ENCODE measurements at places on chromosomes 5 and 9. TPM values are rescaled to one million over a fixed set of nuclear protein-coding genes. Genes with fewer than 3 reads are reported as not detected.
A peak's percentile ranks its signal among the peaks of the same experiment; 100 is the strongest.

The ARL10 gene
- 8.3 TPM for total RNA-seq

The PCDHGA5 gene
- total RNA-seq, result 2.7 TPM

The FOXD4 gene
- 0.29 TPM for total RNA-seq

The NTNG2 gene
- total RNA-seq, result 13.0 TPM

The UNC5A gene
- total RNA-seq, result not detected

The EPB41L4B gene
- 2.1 TPM for total RNA-seq

The FOXD4L5 gene
- under 0.01 TPM for total RNA-seq

The BOD1 gene
- 90.5 TPM for total RNA-seq

The BARHL1 gene
- not detected for total RNA-seq

The NKD2 gene
- total RNA-seq, result not detected

The LECT2 gene
- not detected for total RNA-seq

The ANKRD20A1 gene
- total RNA-seq, result not detected

DNA sequence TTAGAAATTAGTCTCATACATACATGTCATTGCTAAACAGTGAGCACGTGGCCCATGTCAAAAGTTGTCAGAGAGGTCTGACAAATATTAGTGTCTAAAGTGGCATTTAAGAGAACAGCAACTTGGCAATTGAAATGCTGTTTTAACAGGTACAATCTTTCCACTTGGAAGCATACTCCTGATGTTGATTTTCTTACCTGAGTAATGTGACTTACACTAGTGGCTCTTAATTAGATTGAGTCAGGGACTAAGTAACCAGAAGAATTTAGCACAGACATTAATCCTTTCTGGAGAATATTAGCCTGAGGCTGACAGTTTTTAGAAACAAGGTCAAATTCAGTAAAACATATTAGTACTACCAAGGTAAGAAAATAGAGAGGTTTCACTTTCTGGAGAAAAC lies 357.0 kb upstream of the ZNF608 start:
- no peak for DNase-seq

DNA sequence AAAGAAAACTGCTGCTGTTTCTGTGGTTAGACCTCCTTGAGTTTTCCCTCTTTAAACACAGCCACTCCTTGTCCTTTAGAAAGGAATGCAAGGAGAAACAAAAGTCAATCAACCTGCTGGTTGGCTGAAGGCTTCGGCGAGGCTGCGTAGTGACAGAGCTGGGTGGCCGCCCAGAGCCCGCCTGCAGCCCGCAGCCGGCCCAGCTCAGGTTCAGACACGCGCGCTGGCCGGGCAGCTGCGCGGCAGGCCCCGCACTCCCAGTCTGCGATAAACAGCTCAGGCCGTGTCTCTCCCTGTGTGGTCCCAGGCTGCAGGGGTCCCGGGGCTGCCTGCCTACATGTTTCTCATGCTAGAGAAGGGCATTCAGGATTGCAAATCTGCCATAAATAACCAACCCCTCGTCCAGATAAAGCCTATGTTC lies 115.4 kb downstream of the HSD17B3 start:
- peak; percentile 86 for DNase-seq

DNA sequence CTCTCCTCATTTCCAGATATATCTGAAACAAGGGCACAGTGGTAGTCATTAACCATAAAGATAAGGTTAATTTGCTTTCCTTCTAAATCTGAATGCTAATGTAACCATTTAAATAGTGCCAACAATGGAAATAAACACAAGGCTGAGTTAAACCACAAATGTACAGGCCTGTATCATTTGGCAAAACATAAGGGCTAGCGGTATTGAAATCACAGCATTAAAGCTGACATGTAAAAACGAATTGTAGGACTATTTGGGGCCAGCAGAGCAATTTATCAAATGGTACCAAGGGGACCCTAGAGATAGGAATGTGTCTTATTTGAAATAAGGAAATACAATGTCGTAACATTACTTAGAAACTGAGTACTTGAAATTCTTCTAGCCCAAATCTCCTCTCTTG lies 247.5 kb upstream of the RPS23 start:
- no peak for DNase-seq

DNA sequence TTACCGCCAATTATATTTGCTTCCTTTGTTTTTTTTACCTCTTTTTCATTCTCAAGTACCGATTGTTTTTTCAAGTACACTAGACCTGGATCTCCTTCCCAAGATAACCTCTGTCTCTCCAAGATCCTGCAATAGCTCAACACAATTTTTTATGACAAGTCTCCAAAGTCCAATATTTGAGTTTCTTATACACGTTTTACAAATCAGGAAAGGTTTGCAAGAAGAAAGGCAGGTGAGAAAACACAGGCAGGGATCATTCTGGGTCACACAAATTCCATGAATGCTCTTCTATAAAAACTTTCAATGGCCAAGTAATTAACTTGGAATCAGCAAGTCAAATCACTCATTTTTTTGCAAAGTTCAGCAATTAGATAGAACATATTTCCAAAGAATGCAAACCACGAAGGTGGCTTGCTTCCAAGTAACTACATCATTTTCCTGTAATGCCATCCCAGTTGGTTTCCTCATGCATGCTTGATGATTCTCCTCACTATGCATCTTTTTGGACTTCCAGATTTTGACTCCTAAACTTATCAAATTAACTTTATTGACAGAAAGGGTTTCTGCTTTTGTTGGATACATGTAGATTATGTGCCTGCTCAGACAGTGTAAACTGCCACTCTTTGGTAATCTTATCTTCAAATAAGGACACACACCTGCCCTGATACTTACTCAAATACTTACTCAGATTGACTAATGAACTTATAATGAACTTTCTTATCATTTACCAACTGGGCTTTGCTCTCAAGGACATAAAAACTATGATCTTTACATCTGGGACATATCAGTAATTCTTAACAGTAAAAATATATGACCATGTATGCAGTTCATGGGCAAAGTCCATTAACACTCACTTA lies 24.7 kb upstream of the IFNE start:
- DNase-seq, result no peak

GRCh38 chr9:128554155-128554862 lies 1.9 kb downstream of the SPTAN1 start:
- peak; percentile 97 for DNase-seq

GRCh38 chr9:84357275-84357674 lies 16.7 kb upstream of the SLC28A3 start:
- DNase-seq, result no peak

DNA sequence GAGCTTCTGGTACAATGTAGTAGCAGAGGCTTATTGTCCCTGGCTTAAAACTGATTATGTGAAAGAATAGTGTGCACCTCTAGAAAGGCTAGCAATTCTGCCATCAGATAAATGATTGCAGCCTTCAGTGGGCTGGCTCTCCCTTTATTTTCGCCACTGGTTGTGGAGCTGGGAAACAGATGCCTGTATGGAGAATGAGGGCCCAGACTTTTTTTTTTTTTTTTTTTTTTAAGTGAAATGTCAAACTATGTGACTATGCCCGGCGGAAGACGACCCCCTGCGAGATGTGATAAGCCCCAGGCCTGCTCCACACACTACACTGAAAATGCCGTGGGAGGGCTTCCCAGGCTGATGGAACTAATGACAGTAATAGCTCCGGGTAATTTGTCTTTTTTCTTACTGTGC lies 28.7 kb downstream of the ISL1 start:
- DNase-seq, result no peak

- DNase-seq, result peak; percentile 18
Observed at GRCh38 chr5:155936520-155937406, 390.2 kb upstream of the SGCD start.

GRCh38 chr5:5726401-5726800 lies 303.9 kb downstream of the ICE1 start:
- DNase-seq, result no peak

DNA sequence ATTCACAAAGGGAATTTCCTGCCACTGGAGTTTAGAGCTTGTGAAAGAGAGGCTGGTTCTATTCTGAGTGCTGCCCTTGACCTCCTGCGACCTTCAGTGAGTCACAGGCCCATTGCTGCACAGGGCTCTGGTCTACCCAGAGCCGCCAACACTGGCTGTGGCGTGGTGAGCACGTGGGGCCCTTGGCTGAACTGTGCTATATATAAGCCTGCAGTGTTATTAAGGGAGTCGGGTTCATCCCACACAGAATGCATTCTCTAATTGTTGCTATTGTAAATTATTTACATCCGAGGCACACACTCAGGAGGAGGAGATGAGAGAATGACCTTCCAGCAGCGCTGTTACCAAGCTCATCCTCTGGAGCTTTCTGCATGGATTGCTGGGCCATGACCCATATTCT lies 47.1 kb downstream of the BRINP1 start:
- no peak for DNase-seq

DNA sequence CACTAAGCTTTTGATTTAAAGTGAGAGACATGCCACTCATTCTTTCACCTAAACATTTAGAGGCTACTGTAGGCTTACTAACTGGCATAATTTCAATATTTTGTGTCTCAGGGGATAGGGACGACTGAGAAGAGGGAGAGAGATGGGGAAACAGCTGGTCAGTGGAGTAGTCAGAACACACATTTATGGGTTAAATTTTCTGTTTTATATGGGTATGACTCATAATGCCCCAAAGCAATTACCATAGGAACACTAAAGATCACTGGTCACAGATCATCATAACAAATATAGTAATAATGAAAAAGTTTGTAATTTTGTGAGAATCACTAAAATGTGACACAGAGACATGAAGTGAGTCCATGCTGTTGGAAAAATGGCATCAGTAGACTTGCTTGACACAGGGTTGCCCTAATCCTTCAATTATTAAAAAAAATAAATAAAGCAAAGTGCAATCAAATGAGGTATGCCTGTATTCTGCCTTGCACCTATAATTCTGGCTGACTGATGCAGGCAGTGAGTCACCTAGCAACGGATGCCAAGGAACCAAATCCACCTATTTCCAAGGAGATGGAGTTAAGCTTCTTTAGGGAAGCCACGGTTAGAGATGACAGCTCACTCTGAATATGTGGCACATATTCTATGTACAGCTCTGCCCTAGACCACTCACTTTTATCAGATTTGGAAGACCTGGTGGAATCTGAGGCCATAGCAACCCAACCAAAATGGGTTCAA lies 166.1 kb downstream of the MARCHF11 start:
- DNase-seq, result no peak

GRCh38 chr5:151661968-151662732 lies 24.6 kb downstream of the SPARC start:
- DNase-seq, result no peak

- no peak for DNase-seq
Observed at GRCh38 chr9:124934290-124934689, 6.6 kb downstream of the GOLGA1 start.

- DNase-seq, result no peak
Observed at GRCh38 chr5:153770066-153770465, 268.6 kb downstream of the FAM114A2 start.

DNA sequence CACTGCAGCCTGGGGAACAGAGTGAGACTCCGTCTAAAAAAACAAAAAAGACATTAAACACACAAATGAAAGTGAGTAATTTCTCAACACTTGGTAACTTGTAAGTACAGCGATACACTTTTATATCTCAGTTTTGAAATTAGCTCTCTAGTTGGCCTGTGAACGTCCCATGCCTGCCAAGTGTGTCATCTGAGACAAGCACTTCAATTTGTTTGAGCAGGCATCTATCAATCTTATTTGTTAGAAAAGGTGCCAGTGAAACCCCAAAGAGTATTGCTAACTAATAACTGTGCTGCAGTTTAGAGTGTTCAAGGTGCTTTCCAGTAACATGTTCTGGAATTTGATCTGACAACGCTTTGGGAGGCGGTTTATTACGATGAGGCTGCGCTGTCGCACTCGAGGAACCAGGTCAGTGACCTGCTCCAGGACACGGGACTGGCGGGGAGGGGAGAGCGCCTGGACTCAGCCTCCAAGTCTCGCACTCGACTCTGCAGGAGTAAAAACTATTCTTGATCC lies 1.1 kb upstream of the SPIN1 start:
- DNase-seq, result no peak

DNA sequence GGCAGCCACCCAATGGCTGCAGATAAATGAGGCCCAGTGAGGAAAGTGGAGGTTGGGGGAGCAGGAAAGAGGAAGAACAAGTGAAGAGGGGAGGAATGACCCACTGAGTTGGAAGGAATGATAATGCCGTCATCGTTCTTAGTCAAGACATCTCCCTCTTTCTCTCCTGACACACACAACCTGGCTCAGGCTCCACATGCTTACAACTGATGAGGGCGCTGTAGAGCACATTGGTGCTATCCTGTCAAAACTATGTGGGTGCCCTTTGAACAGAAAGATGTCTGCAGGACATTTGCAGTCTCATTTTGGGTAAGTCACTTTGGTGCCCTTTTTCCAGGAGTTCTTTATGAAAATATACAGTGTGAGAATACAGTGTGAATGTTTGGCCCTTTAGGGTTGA lies 5.9 kb downstream of the IFNW1 start:
- no peak for DNase-seq

DNA sequence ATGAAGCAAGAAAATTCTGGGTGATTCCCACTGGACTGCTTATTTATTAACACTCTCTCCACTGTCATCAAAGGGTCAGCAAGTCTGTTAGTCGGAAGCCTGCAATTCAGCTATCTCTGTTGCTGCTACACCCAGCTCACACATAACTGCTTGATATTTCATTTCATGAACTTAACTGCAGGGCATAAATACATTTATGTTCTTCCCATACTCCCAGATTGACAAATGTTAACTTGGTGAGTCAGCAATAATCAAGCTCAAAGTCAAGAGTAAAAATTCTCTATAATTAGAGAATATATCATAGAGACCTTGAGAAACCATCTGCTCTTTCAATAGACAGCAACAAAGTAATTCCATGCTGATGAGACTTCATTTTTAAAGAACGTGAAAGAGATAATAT lies 198.8 kb downstream of the ADAMTS12 start:
- DNase-seq, result no peak

DNA sequence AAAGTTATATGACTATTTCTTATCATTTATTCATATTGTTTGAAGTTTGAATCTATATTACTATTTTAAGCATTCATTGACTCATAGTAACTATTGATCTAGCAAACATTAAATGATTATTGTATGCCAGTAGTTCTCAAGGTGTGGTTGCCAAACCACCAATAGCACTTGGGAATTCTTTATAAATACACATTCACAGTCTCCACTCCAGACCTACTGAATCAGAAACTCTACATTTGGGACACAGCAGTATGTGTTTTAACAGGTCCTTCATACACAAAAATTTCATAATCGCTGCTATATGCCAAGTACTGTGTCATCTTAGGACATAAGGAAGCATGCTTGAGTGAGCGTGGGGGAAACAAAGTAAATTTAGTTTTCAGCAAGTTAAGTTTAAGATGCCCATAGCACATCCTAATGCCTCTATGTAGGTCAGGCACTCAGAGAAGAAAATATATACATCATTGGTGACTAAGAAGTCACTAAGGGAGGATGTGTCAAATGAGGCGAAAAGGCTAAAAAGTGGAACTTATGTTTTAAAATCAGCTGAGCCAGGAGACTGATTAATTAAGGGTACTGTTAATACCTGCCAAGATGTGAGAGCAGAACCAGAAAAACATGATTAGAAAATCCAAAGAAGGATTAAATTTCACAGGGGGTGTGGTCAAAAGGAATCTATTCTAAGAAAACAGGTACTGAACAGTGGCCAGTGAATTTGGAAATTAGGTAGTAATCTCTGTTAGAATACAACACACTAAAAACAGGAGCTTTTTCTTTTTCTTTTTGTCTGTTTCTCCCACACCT lies 340.8 kb downstream of the HCN1 start:
- DNase-seq, result no peak
